Islet precursor cell (in vitro differentiated cells): ENCODE measurements at places on chromosomes 6 and 20.

- no peak for DNase-seq
Observed at GRCh38 chr20:11790046-11790445, 127.6 kb upstream of the BTBD3 start.

DNA sequence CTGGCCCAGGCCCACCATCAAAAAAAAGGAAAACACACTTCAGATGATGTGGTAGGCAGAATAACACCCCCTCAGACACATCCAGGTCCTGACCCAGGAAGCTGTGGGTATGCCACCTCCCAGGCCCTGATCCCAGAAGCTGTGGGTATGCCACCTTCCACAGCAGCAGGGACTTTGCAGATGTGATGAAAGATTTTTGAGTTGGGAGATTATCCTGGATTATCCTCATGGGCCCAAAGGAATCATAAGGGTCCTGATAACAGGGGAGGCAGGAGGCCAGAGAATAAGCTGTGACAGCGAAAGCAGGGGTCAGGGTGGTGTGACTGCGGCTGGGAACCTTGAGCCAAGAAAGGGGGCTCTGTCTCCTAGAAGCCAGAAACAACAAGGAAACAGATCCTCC, 55.0 kb downstream of the BMP7 start:
- DNase-seq, result no peak

DNA sequence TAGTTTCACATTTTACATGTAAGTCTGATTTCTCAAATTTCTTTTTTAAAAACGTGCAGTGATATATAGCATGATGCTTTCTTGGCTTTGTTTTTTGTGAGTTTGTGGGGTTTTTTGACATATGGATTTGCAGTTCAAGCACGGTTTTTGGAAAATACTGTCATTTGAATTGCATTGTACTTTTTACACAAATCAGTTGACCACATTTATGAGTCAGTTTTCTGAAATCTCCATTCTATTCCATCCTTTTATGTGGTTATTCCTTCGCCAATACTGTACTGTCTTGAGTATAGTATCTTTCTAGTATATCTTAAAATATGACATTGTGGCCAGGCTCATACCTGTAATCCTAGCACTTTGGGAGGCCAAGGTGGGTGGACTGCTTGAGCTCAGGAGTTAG, 890.0 kb upstream of the CITED2 start:
- no peak for DNase-seq

DNA sequence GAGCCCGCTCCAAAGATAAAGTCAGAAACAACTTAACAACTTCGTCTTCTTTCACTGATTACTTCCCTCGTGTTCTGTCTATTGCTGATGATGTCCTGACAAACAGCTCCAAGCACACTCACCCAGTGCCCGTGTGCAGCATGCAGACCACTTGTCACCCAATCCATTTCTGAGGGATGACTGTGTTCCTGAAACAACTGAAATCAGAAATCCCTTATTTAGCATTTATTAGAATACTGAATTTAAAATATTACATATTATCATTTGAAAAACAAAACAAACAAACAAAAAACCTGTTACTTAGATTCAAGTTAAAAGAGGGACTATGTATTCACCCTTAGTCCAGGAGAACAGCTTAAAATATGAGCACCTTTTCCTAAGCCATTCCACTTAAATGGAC, 223.7 kb upstream of the QKI start:
- no peak for DNase-seq

DNA sequence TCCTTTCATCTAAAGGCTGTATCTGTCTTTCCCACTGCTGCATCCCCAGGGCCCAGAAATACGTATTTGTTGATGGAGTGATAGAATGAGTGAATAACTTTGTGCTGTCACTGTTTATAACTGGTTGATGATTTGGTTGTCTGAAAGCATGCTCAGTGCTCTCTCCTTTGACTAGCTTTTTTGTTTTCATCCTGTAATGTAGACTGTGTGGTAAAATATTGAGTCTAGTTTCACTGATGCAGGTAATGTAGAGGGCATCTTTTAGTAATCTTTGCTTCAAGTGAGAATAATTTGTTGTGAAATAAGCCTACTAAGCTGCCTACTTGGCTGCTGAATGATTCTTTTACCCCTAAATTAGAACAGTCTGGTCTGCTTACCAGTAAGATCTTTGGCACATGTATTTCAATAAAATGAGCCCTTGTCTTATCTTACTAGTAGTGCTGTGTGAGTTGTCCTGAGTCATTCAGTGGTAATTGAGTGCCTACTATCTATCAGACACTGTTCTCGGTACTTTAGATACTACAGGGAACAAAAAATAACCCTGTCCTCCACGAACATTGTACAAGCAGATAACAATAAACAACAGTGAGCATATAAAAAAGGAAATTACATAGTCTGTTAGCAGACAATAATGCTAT, 39.9 kb downstream of the MAPK14 start:
- DNase-seq, result no peak

- DNase-seq, result peak; percentile 37
Observed at GRCh38 chr20:21712443-21713059, 7.1 kb downstream of the PAX1 start.

- DNase-seq, result no peak
Observed at GRCh38 chr6:85556992-85557668, 36.5 kb downstream of the SNX14 start.

GRCh38 chr6:5524110-5524509, 262.8 kb downstream of the FARS2 start:
- no peak for DNase-seq

- peak; percentile 96 for DNase-seq
Observed at GRCh38 chr6:144264270-144265060, 20.7 kb upstream of the UTRN start.

GRCh38 chr20:4130404-4131189, 115.2 kb upstream of the RNF24 start:
- no peak for DNase-seq

- no peak for DNase-seq
Observed at GRCh38 chr6:15577550-15578171, 85.2 kb downstream of the DTNBP1 start.

DNA sequence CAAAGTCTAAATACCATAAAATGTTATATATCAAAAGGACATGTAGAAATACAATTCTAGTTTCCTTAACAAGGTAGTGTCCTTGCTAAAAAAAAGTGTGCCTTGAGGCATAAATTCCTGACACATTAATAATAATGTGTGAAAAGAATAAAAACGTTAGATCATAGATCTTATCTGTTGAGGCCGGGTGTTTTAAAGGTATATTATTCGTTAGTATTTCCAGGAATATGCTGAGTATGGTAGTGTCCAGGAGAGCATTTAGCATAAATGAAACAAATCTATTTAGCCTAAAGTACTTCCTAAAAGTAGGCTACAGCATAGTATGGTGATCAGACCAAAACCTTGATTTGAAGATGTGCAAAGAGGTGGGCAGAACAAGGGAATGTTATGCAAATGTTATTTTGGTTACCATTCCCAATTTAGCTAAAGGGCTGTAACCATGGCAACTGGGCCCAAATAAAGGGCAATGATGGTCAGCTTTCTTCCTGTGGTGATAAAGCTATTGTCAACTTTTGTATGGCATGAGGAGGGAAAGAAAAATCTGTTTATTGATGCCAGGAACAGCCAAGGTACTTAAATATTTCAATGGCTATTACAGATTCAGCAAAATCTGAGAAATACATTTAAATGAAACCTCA, 18.9 kb downstream of the MKKS start:
- no peak for DNase-seq

- peak; percentile 66 for DNase-seq
Observed at GRCh38 chr6:168631564-168631963, 190.6 kb downstream of the SMOC2 start.

DNA sequence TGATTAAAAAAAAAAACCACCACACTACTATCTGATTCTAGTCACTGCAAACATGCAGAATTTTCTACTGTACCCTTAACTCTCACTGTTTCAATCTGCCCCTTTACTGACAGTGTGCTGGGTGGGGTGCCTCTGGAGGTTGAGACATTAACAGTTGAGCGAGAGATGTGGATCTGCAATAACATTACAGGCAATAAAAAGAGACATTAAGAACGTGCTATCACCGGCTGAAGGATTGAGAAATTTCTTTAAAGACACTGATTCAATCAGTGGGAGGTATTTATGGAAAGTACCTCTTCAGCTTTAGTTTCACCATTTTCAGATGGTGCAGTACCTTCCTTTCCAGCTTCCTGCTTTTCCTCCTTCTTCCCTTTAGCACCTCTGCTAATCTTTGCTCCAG, 32.5 kb downstream of the HMGN3 start:
- no peak for DNase-seq

DNA sequence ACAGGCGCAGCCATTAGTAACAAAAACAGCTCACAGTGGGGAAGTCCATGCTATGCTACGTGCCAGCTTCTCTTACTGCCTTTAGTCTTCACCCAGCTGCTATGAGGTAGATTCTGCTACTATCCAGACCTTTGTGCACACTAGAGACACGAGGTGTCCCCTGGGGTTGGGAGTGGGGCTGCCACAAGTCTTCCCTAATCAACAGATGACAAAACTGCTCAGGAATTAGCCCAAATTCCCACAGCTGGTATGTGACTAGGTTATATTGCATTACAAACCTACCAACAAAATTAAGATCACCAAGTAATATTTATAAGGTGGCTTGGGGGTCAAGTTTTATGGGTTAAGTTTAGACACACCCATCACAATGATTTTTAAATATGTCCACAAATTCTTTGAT, 63.3 kb downstream of the PSMB1 start:
- no peak for DNase-seq

- DNase-seq, result no peak
Observed at GRCh38 chr6:684831-685636, 7.9 kb downstream of the EXOC2 start.

GRCh38 chr20:3763671-3764601, 3.6 kb downstream of the ADISSP start:
- no peak for DNase-seq

DNA sequence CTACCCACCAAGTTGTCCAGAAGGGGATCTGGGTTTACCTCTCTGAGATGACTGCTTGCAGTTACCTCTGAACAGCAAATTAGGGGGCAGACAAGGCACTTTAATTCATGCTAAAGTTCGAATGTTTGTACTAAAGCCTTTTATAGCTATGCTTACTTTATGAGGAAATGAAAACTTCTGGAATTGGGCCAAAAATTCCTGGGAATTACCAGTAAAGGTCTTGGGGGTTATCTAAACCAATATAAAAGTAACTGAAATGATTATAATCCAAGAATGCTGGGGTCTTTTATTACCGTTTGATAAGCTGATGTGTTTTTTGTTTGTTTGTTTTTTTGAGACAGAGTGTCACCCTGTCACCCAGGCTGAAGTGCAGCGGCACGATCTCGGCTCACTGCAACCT, 7.9 kb upstream of the LZTS3 start:
- no peak for DNase-seq

DNA sequence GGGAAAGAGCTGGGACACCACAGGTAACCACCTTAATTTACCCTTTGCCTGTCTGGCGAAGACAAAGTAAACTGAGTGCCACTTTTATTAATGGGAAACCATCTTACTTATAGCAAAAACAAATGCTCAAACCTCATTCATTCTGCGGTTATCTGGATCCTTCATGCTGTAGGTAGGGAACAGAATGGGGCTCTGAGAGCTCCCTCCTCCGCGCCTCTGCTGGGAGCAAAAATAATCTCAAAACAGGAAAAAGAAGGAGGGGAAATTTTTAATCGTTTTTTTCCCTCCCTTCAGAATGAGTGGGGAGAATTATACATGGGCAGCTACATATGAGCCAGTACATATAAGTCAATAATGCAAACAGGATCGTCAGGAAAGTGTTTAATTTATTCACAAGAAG, 177.3 kb downstream of the GMPR start:
- DNase-seq, result no peak

GRCh38 chr20:52945862-52946522, 26.2 kb upstream of the TSHZ2 start:
- DNase-seq, result no peak

DNA sequence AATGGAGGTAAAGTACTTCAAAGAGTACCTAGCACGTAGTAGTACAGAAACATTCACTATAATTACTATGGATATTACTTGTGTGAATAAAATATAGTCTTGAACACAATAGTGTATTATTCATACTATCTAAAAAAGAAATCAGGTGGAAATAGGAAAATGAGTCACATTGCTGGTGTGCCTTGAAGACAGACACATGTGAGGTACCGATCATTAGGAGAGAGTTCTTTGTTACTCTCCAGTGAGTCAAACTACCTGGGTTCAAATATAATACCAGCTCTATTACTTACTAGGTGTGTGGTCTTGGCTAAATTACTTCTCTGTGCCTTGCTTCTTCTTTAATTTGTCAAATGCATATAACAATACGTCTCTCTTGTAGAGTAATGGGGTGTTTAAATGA, 50.8 kb upstream of the BEND6 start:
- no peak for DNase-seq

DNA sequence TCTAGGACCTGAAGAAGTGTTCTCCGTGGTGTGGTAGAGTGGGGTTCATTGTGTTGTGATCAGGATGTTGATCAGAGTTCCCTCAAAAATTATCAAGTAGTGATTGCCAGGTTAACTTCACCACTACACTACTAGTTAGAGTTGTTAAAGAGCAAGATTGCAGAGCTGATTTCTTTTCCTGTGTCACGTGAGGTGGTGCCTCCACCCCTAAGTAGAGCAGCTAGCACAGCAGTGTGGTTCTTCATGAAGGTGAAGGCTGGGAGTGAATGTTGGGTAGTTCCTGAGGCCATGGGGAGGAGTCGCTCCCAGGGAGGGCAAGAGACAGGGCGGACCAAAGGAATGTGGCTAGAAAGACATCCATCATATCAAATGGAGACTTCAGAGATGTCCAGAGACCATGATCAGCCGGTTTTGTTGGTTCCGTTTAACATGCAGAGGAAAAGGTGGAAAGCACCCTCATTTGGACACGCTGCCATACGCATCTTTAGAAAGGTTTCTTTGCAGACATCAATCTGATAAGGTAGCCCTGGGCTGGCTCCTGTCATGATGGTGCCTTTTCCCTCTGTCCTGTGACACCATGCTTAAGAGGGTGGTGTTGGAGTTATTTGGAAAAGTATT, 79.2 kb upstream of the IYD start:
- no peak for DNase-seq

GRCh38 chr6:157763904-157764177, 59.2 kb upstream of the SNX9 start:
- no peak for DNase-seq

DNA sequence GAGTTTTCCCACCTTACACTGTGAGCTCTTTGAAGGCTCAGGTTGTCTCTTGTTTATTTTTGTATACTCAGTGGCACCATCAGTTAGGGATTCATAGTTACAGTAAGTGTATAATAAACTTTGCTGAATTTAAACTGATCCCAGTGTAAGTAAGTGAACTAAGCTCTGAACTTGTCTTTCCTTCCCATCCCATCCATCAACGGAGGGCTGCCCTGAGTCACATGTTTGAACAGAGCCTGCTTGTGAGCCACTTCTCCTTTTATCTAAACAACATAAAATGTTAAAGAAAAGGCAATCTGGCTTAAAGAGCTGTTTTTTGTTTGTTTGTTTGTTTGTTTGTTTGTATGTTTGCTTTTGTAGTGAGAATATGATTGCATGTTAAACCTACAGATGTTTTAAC, 185.7 kb upstream of the MARCKS start:
- no peak for DNase-seq
